Activated CD4-positive, alpha-beta T cell treated with anti-CD3 and anti-CD28 coated beads, Interleukin-2, amount 50 U/mL, for 16 hours (primary cell): ENCODE measurements at places on chromosomes 16 and 17.

DNA sequence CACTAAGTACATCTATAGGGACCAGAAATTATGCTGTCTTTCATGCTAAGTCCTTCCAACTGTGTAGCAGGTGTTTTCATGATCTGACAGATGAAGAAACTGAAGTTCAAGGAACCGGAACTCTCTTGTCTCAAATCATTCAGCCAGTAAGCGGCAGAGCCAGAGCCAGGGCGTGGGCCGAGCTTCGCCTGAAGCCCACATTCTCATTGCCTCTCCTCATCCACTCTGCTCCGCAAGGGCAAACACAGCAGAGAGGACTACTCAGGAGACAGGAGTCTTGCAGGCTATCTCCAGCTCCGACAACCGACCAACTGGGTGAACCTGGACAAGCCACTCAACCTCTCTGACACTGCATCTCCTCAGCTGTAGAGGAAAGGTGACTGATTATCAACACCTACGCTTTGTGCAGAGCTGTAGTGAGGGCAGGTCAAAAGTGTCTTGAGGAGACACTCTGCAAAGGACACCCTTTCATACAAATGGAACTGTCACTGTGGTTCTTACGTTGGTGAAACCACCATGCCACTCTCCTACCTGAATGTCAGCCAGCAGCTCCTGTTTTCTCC lies 72.9 kb downstream of the CYTH1 start:
- peak; percentile 65 for DNase-seq

DNA sequence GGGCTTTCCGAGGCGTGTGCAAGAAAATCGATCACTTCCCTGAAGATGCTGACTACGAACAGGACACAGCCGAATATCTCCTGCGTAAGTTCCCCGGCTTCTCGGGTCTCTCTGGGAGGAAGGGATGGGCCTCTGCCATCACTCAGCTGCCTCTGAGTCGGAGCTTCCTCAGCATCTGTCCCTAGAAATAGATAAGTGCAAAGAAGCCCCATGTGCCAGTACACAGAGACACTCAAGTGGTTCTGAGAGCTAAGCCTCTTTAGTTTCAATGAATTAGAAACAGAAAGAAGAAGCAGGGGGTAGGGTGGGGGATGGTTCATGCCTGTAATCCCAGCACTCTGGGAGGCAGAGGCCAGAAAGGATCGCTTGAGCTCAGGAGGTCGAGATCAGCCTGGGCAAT lies 90.6 kb downstream of the CACNG3 start:
- DNase-seq = no peak

DNA sequence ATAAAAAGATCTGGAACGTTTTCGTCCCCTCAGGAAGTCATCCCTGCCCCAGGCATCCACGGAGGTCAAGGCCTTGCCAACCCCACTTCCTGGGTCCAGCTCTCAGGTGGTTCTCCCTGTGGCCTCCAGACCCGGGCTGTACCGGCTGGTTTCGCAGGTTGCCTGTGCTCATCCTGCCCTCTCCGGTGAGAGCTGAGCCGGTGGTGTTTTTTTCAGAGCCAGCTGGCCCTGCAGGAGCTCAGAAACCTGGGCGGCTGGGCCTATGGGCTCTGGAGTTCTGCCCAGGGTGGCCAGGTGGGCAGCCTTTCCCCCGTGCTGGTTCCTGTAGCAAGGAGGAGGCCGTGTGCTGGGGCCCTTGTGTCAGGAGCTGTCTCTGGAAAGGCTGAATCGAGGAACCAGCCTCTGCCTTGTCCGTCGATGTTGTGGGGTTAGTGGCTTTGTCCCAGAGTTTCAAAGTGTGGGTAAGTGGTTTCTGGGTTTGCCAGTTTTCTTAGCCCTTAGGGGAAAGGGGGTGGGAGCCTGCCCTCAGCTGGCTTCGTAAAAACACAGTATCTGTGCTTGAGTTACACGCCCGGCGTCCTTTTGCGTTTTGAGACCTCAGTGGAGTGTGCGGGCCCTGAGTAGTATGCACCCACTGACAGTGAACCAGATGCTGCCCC lies 23.6 kb downstream of the C16orf90 start:
- DNase-seq = no peak

DNA sequence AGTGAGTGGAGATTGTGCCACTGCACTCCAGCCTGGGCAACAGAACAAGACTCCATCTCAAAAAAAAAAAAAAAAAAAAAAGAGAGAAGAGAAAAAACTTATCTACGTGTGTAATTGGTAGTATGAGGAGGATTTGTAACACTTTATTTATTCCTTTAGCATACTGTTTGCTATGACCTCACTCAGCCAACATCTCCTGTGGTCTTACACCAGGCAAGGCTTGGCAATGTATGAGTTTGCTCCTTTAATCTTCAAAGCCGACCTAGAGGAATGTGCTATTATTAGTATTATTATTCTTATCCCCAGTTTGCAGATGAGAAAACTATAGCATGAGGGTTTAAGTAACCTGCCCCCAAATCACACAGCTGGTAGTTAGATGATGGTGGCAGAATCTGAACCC lies 35.8 kb upstream of the HAPSTR1 start:
- no peak for DNase-seq

DNA sequence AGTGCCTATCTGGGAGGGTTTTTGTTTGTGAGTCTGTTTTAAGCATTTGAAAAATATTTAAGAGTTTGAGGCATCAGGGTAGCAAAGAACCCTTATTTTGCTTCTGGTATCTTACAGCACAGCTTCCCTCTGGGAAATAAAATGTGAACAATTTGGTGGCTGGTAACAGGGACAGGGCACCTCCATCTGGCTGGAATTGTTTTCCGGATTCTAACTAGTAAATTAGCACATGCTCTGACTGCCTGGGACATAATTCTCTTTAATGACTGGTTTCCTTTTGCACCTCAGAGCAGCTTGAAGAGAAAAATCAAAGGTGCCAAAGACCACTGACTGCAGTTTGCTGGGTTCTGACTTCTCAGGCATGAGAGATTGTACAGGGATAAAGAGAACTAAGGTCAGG lies 469.1 kb downstream of the GRIN2A start:
- no peak for DNase-seq

DNA sequence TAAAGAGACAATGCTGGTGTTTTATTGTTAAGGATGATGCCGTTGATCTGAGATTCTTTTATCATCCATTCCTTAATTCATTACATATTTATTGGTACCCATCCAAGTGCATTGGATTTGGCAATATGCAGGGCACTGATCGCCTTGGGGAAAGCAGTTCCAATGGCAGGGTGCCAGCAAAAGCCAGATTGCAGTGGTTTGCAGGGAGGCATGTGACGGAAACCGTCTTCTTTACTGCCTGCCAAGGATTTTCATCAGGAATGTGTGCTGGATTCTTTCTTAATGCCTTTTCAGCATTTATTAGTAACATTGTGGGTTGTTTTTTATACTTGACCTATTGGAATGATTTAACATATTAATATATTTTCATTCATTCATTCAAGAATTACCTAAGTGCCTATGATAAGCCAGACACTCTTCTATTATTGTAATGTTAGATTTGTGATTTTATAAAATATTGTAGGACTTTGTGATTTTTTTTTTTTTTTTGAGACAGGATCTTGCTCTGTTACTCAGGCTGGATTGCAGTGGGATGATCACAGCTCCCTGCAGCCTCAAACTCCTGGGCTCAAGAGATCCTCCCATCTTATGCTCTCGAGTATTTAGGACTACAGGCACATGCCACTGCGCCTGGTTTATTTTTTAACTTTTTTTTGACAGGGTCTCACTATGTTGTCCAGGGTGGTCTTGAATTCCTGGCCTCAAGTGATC lies 93.4 kb upstream of the TNRC6A start:
- no peak for DNase-seq

- no peak for DNase-seq
Measured at GRCh38 chr17:27919079-27919478, 25.9 kb upstream of the LYRM9 start.

DNA sequence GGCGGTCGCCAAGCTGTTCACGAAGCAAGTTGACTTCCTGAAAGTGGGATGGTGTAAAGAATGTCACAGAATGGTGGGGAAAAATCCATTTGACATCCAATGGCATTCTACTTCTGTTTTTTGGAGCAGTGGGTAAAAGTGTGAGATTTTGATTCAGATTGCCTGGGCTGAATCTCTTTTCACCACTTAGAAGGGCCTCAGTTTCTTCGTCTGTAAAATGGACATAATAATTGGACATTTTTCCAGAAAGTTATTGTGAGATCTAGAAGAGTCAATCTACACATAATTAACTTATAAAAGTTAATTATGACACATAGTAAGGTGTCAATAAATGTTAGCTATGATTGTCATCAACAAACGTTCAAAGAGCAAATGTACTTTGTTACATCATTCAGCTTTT lies 3.0 kb downstream of the KRT40 start:
- DNase-seq = no peak

DNA sequence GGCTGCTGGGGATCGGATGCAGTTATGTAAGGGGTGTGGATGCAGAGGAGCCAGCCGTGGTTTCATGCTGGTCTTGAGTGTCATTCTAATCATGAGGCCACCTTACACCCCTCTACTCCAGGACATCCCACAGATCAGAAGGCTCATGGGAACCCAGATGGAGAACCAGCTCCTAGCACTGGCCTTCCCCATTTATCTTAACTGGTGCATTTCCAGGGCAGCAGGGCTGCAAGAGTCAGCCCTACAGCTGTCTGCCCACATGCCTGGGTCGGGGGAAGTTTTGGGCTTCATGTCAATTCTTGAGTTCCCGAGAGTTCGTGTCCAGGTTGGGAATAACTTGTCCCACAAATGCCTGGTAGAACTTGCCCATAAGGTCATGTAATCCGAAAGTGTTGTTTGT lies 29.1 kb downstream of the RPTOR start:
- no peak for DNase-seq

GRCh38 chr17:11639736-11640462 lies 41.6 kb downstream of the DNAH9 start:
- DNase-seq = no peak

- no peak for DNase-seq
Measured at GRCh38 chr17:64662774-64663367, 764 bp upstream of the SMURF2 start.

DNA sequence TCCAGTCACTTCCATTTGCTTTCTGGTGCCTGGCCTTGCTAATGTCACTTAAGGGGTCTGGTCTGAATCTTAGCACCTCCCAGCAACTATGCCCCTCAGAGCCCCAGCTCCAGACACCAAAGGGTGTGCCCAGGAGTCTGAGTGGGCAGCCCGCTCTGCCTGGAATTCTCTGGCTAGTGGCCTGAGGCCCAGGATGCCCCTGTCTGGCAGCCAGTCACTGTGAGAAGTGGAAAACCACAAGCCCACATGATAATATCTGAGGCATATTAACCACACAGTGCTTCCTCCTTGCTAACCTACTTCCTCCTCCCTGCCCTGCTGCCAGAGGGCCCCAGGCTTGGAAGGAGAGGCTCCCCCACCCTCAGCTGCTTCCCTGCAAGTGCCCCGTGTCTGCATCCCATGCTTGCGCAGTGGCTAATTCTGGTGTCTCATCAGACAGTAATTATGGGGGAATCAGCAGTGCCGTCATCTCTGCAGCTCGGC lies 14.0 kb downstream of the SRCIN1 start:
- DNase-seq = peak; percentile 63

- DNase-seq = no peak
Measured at GRCh38 chr17:76077584-76078110, 1.3 kb upstream of the ZACN start.

GRCh38 chr16:23924128-23924527 lies 88.3 kb downstream of the PRKCB start:
- DNase-seq = peak; percentile 53

- no peak for DNase-seq
Measured at GRCh38 chr16:65745201-65745708, 621.2 kb upstream of the CDH5 start.

GRCh38 chr16:28616636-28617035 lies 6.8 kb upstream of the SULT1A1 start:
- DNase-seq = no peak

DNA sequence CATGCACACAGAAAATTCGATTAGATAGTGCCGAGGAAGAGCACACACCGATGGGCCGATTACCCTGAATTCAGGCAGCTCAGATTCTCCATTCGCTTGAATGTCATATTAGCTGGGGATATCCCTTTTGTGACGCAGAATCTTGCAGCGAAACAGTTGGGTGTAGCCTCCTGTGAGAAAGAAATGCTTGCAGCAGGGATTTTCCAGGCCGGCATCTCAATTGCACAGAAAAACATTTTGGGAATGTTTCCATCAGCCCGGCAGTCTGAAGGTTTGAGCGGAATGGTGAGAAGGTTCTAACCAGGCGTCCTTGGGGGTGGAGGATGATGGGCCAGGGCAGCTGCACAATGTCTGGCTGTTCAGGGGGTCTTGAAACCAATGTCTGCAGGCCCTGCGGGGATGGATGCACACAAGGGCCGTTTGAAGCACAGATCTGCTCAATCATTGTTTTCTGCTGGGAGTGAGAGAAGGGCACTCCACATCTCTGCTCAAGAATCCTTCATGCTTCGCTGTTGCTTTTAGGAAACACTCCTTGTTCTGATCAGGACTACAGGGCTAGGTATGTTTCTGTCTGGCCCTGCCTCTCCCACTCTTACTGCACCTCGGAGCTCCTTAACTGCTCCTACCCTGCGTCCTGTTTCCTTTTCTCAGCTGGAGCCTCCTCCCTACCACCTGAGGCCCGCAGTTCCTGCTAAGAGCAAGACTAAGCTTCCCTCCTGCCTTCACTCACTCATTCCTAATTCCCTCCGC lies 94.6 kb downstream of the CMIP start:
- no peak for DNase-seq

GRCh38 chr17:12127177-12127576 lies 106.5 kb downstream of the MAP2K4 start:
- no peak for DNase-seq

DNA sequence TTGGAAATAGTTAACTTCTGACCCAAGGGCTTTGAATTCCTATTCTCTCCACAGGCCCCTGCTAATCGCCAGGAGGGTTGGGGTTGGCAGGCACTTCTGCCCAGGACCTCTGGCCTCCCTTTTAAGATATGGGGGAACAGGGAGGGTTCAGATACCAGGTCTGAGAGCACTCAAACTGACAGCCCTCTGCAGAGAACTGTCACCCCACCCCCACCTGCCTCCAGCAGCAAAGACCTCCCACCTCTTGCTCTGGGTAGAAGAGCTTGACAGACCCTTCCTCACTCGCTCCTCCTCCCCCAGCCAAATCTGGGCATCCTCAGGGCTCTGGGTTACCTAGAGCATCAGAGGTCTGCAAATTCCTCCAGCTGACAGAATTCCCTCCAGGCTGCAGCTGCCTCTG lies 11.6 kb downstream of the CDH3 start:
- DNase-seq = no peak

DNA sequence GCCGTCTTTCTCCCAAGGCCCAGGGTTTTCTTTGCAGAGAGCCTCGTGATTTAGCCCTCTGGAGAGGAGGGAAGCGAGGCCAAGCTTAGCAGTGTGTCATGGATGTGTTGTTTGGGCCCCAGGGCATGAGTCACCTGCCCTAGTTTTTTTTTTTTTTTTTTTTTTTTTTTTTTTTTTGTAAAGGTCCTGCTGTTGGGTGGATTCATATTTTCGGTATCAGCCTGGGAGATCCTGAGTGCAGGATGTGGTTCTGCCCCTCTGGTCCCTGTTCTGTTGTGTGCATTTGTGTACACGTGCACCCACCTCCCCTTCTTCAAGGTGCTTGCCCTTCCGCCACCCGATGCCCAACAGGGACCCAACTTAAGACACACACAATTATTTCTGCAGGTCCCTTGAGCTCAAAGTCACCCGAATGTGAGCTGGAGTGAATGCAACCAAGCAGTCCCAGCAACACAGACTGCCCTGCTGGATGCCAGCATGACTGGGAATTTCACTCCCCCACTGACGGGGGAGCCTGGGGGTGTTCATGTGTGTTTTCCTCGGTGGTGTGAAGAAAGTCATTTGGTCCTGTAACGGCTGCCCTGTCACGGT lies 265.8 kb upstream of the TNRC6C start:
- DNase-seq = peak; percentile 24

GRCh38 chr17:42623732-42624596 lies 14.5 kb downstream of the TUBG1 start:
- peak; percentile 16 for DNase-seq
